ENCODE measurements at places on chromosomes 11 and 22.

DNA sequence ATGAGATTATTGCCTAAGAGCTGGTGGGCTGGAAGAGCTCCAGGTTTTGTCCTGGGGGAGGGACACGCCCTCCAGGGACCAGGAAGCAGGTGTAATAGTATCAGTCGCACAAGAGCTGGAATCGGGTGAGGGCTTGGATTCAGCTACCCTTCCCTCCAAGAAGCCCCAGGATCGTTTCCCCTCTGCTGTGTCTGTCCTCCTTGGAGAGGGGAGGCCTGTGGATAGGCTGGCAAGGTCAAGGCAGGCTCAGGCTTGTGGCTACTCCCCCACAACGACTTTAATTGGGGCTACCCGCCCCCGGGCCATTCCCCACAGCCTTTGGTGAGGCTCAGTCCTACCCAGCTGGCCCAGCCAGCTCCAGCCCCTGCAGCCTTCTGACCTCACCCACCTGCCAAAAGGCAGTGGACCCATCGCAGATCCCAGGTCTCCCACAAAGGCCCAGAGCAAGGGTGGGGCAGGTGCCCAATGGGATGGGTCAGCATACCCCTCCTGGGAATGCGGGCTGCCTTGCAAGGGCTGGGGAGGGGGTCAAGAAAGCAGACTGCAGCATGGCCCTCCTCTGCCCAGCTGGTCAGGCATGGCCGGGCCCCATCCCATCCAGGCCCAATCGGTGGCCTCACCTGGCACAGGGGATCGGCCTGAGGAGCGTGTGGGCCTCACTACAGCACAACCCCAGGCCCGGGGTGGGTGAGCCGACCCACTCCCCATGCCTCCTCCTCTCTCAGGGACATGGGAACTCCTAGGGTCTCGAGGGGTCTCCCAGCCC is 1.0 kb downstream of the CTSD start:
- no peak for DNase-seq

DNA sequence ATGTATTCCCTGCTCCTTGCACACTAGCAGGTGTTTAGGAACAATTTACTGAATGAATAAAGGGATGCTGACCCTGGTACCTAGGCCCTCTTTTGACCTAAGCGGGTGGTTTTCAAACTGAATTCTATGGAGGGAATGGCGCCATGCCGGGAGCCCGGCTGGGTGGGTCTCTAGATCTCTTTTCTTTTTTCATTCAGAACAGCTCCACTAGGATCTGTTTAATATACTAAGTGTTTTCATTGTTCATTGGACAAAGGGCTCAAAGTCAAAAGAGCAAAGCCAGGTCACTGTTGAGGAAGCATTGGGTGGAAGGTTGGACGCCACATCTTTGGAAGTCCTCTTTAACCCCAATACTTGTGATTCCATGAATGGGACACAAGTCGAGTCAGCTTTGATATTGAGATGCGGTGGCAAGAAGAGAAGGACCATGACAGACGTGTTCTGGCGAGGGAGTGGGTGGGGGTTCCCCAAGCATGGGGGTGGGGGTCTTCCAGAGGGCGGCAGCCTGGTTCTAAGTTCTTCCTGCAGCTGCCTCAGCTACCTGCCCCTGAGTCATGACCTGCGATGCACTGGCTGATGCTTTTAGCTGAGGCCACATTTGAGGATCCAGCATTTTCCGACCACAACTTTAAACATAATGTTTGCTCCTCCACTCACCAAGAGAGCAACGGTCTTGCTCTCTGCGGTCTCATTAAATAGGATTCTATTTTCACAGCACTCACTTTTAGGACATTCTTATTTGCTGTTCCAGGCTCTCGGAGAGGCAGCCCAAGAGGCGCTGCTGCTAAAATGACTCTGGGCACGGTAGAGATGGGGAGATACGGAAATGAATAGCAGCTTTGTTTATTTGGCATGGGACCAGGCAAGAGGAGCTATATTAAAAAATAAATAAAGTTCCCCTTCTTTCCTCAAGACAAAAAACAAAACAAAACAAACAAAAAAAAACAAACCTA is 100.6 kb downstream of the FBXO7 start:
- no peak for DNase-seq

- DNase-seq = no peak
Observed at GRCh38 chr11:60629399-60629798, 70.0 kb upstream of the MS4A8 start.

DNA sequence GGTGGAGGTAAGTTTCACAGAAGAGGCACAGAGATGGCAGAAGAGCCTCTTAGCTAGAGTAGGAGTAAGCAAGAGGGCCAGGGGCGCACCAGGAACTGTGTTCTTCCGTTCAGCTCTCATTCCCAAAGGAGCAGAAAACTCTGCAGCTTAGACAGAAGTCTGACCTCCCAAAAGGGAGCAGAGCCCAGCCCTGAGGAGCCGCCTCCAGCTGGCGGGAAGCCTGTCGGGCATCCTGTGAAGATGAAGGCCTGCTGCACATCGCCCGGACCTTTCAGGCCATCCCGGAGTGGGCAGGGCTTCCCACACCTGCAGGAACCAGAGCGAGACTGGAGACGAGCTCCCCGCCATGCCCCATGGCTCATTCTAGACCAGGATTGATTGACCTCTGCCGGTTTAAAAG is 1102.8 kb downstream of the BRD1 start:
- no peak for DNase-seq

DNA sequence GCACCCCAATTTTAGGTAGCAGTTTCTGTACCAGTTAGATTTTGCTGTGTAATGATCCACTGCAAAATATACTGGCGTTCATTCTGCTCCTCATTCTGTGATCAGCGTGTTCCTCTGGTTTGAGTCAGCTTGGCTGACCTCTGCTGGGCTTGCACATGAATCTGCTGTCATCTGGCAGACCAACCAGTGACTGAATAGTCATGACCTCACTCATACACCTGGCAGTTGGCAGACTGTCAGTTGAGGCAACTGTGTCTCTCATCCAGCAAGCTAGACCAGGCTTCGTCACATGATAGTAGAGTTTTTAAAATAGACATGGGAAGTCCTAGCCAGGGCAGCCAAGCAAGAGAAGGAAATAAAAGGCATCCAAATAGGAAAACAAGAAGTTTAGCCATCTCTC is 316.3 kb upstream of the LARGE1 start:
- DNase-seq = no peak

DNA sequence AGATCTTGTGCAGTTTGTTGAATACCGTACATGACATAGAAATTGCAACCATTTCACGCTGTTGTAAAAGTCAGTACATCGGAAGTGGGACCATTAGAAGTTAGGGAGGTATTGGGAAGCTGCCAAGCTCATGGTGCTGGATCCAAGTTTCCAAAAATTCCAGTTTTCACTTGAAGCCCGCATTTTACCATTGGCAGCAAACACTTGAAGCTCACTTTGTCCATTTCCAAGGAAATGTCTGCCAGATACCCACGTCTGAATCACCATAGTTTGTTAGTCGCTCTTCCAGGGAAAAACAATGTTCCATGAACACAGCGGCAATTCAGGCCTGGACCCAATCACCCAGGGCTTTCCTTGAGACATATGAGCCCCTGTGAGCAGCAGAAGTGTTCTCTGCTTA is 22.6 kb upstream of the PARVB start:
- no peak for DNase-seq

Measured in B cell (primary cell).